ENCODE measurements at places on chromosomes 3 and 15.

DNA sequence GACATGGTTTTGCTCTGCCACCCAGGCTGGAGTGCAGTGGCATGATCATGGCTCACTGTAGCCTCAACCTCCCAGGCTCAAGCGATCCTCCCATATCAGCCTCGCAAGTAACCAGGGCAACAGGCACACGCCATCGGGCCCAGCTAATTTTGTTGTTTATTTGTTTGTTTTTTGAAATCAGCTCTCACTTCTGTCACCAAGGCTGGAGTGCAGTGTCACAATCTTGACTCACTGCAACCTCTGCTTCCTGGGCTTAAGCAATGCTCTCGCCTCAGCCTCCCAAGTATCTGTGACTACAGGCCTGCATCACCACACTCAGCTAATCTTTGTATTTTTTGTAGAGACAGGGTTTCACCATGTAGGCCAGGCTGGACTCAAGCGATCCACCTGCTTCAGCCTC is 26.3 kb upstream of the PLCH1 start:
- DNase-seq, result no peak

DNA sequence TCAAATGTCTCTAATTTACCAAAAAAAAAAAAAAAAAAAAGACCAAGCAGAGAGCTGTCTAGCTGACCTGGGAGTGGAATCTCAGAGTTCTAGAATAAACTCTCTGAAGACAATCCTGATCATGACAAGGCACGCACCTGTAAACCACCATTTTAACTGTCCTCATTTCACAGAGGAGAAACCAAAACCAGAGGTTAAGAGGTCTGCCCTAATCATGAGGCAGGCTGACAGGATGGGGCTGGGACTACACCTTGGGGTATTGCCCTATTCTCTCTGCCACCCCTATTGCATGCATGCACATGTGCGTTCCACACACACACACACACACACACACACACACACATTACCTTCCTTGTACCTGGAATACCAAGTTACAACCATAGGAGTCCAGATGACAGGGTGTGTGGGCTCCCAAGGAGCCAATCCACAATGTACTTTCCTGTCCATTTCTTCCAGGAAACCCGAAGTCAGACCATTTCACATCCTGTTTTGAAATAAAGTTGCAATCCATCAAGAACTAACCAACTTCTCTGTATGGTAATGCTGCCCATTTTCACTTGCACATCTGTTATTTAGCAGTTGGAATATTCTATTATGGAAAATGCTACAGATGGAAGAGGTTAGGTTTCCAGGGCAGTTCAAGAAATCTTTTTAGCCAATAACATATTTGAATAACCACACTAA is 34.6 kb downstream of the HSPBAP1 start:
- no peak for DNase-seq

GRCh38 chr3:177679568-177680471 is 482.5 kb upstream of the TBL1XR1 start:
- no peak for DNase-seq

- no peak for DNase-seq
Measured at GRCh38 chr15:33860754-33861153, 107.5 kb upstream of the CHRM5 start.

DNA sequence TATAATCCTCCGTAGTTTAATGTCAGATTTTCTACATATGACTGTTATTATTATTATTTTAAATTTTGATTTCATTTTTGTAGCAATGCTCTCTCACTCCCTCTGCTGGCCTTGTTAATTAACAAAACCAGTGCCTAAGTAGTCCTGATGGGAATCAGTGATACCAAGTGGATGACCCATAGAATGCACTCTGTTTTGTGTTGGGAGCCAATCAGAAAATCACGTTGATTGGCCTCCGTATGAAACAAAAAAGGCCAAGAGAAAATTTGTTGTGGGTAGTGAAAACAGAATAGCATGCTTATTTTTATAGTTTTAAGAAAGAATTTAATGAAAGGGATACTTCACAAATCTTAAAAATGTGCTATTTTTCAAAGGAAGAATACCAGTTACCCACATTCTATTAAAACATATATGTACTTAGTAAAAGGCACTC is 34.4 kb upstream of the MEIS2 start:
- DNase-seq, result peak; percentile 27

DNA sequence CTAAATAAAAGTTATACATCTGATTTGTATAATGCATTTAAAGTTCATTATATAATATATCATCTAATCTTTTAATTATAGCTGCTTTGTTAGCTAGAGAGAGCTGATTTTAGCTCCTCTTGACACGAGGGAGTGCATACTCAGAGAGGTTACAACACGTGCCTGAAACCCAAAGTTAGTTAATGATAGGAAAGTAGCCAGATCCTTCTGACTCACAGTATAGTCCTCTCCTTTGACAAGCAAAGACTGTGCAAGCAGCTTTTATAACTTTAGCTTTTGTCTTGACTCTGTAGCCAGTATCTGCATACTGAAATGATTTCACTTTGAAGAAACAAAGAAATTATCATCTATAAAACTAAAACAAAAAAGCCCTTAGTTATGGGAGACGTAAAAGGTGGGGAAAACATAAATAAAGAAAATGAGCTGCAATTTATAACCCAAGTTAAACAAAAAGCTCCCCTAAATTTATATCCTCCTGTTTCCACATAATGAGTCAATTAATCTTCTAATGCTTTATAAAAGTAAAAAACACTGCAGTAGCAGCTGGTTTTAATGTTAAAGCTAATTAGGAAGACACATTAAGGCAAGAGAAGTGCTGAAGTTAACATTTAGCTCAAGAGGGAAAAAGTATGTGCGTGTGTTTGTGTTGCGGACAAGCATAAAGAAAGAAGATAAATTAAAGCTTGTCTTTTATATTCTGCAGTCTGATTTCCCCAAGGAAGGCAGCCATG is 13.1 kb downstream of the GABRR3 start:
- peak; percentile 16 for DNase-seq

GRCh38 chr3:125110016-125110875 is 54.4 kb upstream of the HEG1 start:
- no peak for DNase-seq

- no peak for DNase-seq
Measured at GRCh38 chr15:101455291-101456025, 34.0 kb downstream of the PCSK6 start.

DNA sequence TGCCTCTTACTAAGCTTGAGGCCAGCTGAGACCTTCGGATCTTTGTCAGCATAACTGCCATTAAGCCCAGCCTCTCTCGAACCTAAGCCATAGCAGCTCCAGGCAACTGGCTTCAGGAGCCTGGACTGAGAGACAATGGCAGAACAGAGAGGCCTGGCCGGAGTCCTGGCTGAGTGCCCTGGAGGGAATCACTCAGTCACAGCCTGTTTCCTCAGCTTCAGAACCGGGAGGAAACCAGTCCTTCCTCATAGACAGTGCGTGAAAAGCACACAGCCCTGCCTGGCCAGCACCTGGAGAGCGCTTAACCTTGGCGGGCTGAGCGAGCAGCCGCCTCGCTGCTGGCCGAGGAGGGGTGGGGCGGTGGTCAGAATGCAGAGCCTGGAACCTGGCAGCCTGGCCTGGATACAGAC is 21.6 kb downstream of the RNU5B-1 start:
- peak; percentile 10 for DNase-seq

DNA sequence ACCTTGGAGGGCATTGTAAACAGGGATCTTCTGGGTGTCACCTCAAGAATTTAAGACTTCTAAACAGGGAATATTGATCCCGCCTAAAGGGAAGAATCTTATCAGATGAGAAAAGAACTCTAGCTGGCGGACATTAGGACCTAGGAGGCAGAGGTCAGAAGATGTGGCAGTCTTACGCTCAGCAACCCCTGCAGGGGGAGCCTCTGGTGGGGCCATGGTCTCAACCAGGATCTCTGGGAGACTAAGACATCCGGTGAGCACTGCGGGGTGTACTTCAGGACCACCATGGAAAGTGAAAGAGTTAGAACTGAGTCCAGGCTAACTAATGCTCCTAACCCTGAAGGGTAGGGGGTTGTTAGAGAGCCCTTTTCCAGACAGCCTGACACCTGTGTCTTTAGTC is 295.2 kb downstream of the VGLL3 start:
- DNase-seq, result no peak

GRCh38 chr3:176951586-176952292 is 245.5 kb downstream of the TBL1XR1 start:
- no peak for DNase-seq

GRCh38 chr15:69983696-69984265 is 113.9 kb downstream of the TLE3 start:
- DNase-seq, result no peak

- DNase-seq, result no peak
Measured at GRCh38 chr15:32855942-32856341, 138.1 kb downstream of the GREM1 start.
